ENCODE measurements at places on chromosomes 5 and 9.
A peak's percentile ranks its signal among the peaks of the same experiment; 100 is the strongest.

DNA sequence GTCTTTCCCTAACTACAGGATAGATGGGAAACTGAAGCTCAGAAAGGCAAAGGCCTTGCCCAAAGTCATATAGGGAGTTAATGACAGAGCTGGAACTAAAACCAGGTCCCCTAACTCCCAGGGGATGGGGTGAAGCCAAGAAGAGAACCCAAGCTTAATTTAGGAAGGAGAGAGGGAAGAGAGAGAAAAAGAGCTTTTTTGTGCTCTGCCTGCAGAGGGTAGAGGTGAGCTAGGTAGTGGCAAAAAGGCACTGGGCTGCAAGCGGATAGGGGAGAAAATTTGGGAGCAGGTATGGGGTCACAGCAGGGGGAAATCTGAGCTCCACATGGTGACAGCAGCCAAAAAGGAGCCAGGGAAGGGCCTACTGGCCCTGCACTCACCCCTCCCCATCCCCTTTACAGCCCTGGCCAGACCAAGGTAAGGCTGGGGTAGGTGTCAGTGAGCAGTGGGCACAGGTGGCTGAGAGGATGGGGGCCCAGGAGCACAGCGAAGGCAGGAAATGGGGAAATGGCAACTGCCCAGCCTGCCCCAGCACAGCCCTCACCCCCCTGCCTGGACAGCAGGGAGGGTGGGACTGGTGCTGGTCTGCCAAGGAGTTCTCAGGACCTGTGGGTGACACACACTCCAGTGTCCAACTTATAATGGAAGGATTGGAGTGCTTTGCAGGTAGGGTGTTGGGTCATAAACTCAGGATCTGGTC lies 3.3 kb downstream of the ENHO start:
- no peak for DNase-seq

GRCh38 chr5:134240421-134240962 lies 14.6 kb upstream of the PPP2CA start:
- DNase-seq, result peak; percentile 55

GRCh38 chr5:119926301-119926700 lies 296.9 kb downstream of the FAM170A start:
- DNase-seq, result no peak

GRCh38 chr9:131965103-131965502 lies 114.6 kb downstream of the MED27 start:
- DNase-seq, result no peak

Measured in astrocyte of the cerebellum (primary cell).